ENCODE measurements at places on chromosomes 5 and 9.

GRCh38 chr9:77843076-77843870 lies 188.3 kb downstream of the GNAQ start:
- no peak for DNase-seq

DNA sequence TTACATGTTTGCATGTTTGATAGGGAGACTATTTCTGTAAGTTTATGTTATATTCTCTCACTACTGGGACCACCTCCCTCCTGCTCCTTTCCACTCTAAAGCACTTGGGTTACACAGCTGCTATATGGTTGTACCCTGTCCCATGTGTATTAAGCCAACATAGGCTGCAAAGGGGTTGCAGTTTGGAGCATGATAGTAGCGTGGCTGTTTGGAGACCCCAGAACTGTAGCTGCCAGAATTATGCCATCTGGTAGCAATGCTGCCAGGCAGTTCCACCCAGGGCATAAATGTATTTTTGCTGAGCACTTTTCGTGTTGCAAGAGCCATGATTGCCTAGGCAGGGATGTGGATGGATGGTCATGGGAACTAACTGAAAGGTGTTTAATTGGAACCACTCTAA lies 81.8 kb downstream of the CNTLN start:
- DNase-seq: no peak

GRCh38 chr5:151637676-151638075 lies 46.5 kb upstream of the FAT2 start:
- no peak for DNase-seq

DNA sequence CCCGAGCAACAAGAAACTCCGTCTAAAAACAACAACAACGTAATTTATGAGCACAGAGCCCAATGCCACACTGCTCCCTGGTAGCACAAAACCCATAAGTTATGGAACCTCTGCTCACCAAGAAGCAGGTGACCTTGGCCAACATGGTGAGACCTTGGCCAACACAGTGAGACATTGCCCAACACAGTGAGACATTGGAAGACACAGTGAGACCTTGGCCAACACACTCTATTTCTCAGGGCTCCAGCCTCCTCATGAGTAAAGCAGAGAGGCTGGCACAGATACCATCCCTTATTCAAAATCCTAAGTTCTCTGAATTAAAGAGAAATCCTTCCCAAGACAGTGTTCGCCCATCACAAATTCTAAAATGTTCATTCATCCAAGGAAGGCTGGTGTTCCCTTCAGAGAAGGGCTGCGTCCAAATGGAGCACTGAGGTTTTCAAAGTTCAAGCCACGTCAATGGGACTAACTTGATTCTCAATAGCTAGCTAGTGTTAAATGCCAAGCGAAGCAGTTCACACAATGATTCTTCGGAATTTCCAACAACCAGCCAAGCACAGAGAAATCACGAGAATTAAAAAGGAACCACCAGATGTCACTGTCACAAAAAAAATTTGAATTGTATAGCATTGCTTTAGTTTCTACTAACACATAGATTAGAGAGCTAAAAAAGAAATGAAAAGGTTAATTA lies 29.5 kb downstream of the TTC39B start:
- DNase-seq: no peak

- DNase-seq: no peak
Observed at GRCh38 chr9:76454311-76454710, 4.7 kb upstream of the GCNT1 start.

GRCh38 chr5:21688655-21689054 lies 1164.5 kb downstream of the CDH12 start:
- DNase-seq: no peak

DNA sequence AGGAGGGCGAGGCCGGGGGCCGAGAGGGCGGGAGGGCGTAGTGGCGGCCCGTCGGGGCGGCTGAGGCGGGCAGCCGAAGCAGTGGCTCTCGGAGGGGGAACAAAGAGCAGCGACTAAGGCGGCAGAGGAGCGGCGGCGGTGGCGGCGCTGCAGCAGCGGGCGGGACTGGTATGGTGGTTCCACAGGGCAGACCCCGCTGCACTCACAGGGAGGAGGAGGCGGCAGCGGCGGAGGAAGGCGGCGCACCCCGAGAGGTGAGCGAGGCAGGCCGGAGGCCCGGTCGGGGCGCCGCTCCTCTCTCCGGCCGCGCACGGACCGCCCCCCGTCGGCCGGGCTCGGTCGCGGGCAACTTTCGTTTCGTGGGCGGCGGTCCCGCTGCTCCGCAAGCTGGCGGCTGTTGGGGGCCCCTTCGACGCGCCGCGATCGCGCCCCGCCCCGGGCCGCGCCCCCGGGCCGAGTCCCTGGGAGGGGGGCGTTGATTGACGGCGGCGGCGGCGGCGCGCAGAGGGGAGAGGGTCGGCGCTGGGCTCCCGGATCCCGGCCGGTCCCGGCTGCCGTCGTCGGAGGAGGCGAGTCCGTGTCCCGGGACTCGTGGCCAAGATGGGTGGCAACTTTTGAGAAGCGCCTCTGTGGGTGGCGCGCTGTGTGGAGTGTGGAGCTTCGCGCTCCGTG lies 467 bp downstream of the CNOT6 start:
- DNase-seq: peak; percentile 54

DNA sequence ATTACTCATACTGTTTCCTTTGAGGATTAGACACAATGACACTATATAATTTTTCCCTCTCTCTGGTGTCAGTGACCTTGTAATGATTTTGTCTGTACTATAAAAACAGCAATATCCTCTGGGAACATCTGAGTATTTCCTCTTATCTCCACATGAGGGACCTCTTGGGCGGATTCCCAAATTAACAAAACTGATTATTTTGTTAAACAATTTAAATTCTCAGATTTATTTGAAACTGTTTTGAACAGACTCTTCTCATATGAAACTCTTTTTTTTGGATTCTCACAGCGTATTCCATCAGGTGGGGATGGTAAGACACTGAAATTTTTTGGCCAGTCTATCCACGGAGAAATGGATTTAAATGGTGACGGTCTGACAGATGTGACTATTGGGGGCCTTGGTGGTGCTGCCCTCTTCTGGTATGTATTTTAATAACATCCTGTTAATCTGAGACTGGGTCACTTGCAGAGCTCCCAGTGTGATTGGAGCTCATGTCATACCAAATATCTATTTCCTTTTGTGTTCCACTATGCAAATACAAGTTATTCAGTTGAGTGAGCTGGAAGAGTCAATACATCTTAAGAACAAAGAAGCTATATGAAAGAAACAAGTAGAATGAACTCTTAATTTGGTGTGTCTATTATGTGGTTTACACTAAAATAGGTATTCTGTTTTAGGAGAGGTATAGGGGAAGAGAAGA lies 73.8 kb upstream of the ITGA2 start:
- peak; percentile 88 for DNase-seq

- no peak for DNase-seq
Observed at GRCh38 chr5:159902444-159903121, 13.7 kb upstream of the ADRA1B start.

DNA sequence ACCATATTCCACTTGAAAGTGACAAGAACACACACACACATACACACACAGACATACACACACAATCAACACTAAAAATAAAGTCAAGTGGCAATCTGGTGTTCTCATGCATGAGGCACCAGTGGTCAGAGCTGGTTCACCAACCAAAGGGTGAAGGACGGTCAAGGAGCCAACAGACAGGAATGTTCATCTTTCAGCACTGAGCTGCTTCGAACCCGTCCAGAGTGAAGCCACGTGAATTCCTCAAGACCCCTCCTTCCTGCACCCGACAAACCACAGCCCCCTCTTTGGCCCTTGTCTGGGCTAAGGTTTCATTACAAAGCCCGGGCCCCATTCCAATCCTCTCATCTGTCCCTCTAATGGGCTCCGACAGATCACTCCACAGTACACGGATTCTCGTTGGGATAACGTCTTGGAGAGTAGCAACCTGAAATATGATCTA lies 84.5 kb upstream of the SMIM23 start:
- no peak for DNase-seq

- no peak for DNase-seq
Observed at GRCh38 chr5:138492560-138493045, 27.3 kb downstream of the EGR1 start.

- no peak for DNase-seq
Observed at GRCh38 chr5:38466424-38467189, 89.8 kb downstream of the LIFR start.

GRCh38 chr5:155728146-155728856 lies 598.7 kb upstream of the SGCD start:
- no peak for DNase-seq

DNA sequence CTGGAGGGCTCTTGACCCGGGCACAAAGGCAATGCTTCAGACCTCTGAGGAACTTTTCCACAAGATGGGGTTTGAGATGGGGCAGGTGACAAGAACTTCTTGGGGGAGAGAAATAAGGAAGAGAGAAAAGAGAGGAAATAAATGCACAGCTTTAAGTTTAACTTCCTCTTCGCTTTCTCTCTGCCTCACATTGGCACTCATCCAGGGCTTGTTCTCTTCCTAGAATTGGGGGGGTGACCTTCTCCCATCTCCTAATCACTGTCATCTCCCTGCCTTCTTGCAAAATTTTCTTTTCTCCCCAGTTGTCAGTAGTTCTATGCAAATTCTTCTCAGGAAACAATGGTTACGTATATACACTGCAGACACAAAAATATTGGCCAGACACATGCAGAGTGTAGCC lies 19.1 kb upstream of the ADCY2 start:
- DNase-seq: no peak

GRCh38 chr9:107299437-107299836 lies 16.4 kb downstream of the RAD23B start:
- no peak for DNase-seq

DNA sequence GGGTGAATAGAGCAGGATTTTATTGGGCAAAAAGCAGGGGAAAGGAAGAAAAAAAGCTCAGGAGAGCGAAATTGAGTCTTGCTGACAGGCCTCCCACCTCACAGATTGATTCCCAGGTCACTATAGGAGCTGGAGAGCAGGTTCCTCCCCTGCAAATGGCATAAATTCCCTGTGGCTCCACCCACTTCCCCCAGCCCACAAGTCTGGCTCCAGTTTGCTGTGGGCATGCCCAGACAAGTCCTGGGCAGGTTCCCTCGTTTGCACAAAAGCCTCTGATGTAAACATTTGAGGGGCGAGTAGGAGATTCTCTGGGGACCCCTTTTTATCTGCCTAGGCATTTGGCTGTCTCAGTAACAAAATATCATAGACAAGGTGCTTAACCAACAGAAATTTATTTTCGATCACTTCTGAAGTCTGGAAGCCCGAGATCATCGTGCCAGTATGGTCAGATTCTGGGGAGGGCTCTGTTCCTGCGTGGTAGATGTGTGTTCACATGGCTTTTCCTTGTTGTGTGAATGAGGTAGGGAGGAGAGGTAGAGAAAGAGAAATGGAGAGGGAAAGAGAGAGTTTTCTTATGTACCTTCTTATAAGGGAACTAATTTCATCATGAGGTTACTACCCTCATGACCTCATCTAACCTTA lies 614.5 kb downstream of the MAT2B start:
- no peak for DNase-seq

DNA sequence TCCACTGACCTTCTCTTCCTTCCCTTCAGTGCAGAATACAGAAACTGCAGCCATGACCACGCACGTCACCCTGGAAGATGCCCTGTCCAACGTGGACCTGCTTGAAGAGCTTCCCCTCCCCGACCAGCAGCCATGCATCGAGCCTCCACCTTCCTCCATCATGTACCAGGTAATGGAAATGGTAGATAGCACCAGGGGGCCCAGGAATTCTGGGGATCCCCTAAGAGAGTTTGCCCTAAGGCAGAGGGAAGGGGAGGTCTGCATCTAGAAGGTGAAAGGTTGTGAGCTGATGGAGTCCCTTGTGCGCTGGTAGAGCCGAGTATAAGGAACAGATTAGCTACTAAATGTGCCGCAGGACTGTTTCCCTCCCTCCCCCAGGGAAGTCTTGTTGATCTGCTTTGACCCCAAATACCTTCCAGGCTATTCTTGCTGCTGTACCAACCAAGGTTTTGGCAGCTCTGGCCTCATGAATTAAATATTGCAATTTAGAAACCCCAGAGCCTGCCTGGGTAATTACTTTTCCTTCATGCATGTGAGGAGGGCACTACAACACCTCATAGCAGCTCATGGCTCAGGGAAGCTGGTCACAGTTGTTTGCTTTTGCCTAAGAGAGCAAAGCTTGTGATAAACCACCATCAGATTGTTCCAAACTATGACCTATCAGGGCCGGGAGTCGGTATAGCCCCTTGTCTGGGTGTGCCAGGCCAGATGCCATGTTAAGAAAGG lies 19.6 kb downstream of the CYFIP2 start:
- DNase-seq: no peak

DNA sequence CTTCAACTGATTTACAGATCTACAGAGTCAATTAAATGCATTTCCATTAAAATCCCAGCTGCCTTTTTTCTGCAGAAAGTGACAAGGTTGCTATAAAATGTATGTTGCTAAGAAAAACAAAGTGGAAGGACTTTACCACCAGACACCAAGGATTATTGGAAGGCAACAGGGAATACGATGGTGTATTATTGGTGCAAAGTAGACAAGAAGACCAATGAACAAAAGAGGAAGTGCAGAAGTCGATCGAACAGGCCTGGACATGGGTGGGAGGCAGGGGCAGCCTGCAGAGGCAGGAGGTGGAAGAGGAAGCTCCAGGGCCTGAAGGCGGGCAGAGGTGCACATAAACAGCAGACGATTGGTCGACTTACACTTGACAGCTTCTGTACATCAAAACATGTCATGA lies 10.6 kb upstream of the SLC6A19 start:
- DNase-seq: no peak

DNA sequence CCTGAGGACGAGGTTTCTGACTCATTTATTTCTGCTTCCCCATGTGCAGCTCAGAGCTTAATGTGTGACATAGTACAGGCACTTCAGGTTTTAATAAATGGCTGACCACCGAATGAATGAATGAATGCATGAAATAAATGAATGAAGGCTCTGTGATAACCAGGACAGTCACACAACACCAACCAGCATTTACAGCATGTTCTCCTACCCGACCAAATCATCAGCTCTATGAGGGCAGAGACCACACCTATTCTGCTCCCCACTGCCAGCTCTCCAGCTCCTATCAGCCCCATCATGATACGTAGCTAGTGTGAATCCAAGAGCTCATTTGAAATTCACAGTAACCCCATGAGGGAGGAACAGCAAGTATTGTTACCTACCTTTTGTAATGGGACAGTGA lies 4.8 kb downstream of the TMOD1 start:
- no peak for DNase-seq

DNA sequence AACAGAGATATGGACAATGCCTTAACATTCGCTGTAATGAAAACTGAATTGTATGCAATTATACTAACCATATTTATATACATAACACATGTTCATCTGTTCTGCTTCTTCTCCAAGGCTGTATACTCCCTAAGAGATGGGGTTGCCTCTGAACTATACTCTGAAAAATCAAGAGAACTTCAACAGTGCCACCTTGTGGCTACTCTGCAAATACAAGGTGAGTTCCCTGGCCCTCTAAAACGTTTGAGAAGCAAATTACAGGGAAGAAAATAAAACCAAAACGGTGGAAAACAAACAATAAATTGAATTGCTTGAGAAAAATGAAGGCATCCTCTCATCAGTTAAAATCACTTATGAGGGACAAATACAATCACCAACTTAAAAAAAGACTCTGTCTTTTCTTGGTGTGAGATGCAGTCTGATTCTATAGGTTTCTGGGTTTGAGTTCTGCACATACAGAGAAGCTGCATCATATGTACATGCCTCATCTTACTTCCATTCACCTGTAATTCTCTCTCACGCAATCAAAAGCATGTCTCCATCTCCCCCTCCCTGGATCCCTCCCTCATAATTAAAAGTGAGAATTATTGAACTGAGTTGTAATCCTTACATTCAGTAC lies 98.6 kb downstream of the FBXW11 start:
- DNase-seq: peak; percentile 71

Data from SW 1271 (cell line).